Glomerular endothelial cell (primary cell): ENCODE measurements at places on chromosomes 7 and 10. TPM values are rescaled to one million over a fixed set of nuclear protein-coding genes. Genes with fewer than 3 reads are reported as not detected.

The C7orf57 gene
- 0.64 TPM in 1 of 2 replicates, not detected in the other for total RNA-seq

The CUX1 gene
- total RNA-seq = 49.8 and 62.0 TPM in 2 replicates

GRCh38 chr10:94156453-94156852 lies 162.7 kb downstream of the PLCE1 start:
- no peak for DNase-seq

The WNT8B gene
- total RNA-seq = not detected in 2 replicates

The CTAGE15 gene
- not detected in 2 replicates for total RNA-seq

DNA sequence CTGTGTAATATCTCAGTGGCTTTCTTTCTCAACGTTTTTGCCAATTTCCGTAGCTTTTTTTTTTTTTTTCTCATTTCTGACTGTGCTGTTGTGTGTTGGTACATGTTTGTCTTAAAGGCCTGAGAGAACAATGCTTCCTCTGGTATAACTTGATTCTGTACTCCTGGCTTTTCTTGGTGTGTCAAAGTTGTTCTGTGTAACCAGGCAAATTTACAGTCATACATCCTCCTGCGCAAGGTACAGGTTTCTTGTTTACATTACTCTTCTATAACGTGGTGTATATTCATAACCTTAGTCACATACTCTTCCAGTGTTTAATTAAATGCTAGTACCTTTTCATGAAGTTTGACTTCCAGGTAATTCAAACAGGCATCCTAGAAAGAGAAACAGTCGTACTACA lies 8.3 kb upstream of the ARHGAP12 start:
- DNase-seq = no peak
